ENCODE measurements at places on chromosomes 6 and 20.

DNA sequence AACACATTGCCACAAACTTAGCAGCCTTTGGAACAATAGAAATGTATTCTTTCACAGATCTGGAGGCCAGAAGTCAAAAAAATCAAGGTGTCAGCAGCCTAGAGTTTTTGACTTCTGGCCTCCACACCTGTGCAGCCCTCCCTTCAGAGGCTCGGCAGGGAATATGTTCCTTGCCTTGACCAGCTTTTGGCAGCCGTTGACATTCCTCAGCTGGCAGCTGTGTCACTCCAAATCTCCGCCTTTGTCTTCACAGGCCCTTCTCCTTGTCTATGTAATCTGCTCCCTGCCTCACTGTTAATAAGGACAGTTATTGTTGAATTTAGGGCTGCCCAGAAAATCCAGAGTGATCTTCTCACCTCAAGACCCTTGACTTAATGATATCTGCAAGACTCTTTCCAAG is 17.2 kb upstream of the AHI1 start:
- no peak for DNase-seq

DNA sequence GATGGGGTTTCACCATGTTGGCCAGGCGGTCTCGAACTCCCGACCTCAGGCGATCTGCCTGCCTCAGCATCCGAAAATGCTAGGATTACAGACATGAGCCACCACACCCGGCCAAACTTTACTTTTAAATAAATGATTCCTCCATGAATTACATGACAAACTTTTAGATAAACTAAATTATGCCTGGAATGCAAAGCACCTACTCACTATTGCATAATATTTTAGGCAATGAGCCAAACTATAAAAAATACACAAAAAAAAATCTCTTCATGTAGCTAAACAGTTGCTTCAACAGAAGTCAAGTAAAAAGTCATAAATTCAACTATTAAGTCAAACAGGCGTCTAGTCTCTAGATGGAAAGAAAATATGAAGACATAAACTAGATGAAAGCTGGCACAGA is 56.5 kb downstream of the PTPRK start:
- no peak for DNase-seq

DNA sequence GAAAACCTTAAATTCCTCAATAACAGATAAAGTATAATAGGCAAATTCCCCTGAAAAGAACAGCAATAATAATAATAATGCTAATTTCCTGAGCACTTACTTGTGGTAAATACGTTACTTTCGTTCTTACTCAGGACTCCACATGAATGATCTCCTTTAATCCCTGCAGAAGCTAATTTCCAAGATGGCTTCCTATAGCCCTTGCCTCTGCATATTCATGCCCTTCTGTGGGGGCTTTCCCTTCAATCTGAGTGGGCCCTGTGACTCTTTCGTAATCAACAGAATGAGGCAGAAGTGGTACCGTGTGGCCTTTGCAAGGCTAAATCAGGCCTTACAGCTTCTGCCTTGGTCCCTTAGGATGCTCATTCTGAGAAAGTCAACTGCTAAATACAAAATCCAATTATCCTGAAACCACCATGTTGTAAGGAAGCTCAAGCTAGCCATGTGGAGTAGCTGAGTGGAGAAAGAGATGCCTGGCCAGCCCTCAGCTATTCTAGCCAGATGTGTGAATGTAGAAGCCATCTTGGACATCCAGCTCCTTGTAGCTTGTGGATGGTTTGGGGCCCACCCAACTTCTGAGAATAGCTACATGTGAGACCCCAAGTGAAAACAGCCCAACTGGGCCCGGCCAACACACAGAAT is 50.5 kb downstream of the MCUR1 start:
- DNase-seq, result no peak

DNA sequence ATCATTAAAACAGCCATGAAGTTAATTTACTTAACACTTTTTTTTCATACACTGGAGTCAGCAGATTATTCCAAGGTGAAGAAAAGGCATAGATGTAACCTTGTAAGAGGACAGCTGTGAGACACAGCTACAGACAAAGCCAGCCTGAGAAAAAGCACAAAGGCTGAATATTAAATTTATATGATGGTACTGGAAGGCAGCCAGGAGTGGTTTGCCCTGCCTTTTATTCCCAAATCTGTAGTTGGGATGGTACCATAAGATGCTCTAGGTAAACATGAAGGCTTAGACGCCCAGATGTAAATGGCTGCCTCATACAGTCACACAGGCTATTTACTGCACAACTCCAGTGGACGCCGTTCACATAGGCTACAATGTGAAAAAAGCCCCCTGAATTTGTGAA is 42.1 kb upstream of the LOC128125822 start:
- no peak for DNase-seq

DNA sequence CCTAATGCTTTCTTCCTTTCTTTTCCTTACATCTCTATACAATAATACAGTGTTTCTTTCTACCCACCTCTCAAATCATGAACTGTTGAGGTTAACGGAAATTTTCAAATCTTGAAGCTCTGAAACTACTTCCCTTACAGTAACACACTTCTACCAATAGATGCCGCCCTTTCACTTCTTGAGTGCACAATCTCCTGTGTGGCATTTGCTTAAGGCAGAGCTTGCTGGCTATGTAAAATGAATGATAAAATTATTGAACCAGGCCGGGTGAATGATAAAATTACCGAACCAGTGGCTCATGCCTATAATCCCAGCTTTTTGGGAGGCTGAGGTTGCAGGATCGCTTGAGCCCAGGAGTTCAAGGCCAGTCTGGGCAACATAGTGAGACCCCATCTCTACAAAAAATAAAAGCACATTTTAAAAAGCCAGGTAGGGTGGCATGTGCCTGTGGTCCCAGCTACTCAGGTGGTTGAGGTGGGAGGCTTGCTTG is 56.8 kb downstream of the KCNS1 start:
- DNase-seq, result no peak

DNA sequence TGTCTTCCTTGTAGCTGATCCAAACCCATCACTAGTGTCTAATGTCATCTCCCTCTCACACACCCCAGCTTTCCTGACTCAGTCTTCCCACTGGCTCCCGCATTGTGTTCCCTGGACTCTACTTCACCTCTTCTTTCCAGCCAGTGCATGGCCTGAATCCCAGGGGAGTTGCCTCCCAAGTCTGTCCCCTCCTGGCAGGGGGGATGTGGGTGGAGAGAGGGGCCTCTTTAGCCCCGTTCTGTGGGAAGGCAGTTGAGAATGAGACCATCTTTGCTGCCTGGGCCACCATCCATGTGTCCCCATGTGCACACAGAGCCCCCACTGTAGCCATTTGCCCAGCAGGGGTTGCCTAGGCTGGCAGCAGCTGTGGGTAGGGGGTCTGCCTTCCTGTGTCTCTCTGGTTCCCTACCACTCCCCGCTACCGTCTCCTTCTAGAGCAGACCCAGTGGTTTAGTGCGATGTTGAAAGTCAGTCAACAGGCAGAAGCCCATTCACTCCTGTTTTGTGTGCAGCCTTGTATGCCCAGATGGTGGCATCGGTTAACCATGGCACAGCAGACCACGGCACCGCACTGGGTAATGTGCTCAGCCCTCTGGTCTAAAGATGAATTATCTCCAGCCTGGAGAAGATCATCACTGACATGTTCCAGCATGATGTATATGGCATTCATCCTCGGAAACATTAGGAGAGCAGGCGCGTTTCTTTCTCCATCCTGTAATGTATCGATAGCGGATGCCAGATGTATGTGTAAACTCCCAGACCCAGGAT is 178.8 kb upstream of the SNX9 start:
- DNase-seq, result no peak

DNA sequence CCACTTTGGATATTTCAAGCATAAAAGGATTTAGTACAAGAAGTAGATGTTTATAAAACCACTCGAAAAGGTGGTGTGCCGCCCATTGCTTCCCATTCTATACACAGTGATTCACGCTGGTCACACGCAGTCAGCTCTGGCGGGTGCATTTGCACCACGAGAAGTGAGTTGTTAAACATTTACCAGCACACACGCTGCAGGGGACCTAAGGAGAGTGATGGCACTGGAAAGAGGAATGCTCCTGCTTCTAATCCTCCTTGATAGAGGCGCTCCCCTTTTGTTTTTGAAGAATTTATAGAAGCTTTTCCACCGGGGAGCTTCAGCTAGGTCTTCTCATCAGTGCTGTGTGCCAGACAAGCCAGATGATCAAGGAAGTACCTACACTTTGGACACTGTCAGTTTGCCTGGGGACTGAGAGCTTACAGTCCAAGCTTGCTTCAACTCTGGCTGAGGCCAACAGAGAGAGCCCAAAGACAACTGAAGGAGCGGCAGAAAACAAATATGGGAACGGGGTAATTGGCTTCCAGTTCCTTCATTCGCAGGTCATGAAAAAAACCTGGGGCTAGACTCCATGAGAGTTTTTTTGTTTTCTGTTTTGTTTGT is 31.2 kb downstream of the MUC22 start:
- no peak for DNase-seq

DNA sequence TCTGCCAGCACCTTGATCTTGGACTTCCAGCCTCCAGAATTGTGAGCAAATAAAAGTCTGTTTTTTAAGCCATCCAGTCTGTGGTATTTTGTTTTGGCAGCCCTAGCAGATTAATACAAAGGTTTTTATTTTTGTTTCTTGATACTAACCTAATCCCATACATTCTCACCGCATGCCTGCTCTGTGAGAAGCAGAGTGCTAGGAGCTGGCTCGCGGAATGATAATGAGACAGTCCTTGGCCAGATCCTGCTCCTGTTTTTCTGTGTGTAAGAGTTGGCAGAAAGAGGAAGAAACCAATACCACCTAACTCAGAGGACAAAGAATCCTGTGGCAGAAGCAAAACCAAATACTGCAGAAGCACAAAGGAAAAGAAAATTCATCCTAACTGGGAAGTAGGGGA is 82.6 kb downstream of the KIF16B start:
- no peak for DNase-seq

DNA sequence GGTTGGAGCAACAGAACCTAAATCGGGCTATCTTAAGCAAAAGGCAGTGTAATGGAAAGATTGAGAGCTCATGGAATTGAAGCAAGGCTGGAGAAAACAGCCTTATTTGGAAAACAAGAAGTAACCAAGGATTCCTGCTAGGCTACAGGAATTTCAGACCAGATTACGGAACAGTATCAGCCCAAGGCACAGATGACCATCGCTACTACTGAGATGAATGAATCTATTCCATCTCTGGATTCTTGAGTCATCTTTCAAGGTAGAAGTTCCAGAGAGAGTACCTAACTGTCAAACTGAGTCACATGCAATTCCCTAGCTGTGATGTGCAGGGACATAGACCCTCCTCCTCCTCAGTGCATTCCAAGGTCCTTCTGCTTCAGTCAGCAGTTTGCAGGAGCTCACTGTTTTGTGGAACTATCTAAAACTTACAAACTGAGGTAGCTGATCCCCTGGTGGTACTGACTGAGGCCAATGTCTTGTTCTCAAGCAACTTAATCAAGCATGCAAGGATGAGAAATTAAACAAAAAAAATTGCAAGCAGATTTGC is 62.0 kb upstream of the SMLR1 start:
- no peak for DNase-seq

DNA sequence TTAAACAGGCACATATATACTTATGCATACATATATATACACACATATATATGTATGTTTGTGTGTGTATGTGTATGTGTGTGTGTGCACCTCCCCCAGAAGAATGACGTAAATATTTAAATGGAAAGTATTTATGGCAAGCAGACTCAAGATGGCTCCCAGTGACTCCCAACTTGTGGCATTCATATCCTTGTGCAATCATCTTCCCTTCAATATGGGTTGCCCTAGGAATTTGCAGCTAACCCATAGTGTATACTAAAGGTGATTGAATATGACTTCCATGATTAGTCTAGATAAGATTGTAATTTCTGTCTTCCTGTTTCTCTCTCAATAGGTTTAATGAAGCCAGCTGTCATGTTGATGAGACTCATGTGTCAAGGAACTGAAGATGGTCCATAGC is 127.6 kb downstream of the TRDN start:
- DNase-seq, result no peak

DNA sequence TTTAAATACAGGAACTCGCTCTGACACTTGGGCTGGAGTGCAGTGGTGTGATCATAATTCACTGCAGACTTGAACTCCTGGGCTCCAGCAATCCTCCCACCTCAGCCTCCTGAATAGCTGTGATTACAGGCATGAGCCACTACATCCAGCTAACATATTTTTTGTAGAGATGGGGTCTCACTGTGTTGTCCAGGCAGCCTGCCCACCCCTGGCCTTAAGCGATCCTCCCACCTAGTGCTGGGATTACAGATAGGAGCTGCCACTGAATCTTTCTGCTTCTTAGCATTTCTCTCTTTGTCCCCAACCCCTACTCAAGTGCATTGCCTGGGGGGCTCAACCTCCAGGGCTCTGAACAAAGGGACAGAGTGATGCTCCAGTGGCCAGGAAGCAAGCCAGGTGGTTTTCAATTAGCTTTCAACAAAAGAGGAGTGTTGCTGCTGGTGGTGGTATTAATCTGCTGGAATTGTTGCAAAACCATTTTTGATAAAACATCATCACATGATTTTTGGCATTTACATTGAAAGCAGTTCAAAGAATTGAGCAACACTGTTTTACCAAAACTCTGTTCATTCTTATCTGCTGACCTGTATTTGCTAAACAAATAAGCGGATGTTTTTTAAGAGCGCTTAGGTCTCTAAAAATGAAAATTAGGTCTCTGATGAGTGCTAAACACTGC is 40.4 kb upstream of the BPIFA2 start:
- no peak for DNase-seq

- DNase-seq, result no peak
Observed at GRCh38 chr6:122754191-122754731, 25.3 kb upstream of the FABP7 start.

DNA sequence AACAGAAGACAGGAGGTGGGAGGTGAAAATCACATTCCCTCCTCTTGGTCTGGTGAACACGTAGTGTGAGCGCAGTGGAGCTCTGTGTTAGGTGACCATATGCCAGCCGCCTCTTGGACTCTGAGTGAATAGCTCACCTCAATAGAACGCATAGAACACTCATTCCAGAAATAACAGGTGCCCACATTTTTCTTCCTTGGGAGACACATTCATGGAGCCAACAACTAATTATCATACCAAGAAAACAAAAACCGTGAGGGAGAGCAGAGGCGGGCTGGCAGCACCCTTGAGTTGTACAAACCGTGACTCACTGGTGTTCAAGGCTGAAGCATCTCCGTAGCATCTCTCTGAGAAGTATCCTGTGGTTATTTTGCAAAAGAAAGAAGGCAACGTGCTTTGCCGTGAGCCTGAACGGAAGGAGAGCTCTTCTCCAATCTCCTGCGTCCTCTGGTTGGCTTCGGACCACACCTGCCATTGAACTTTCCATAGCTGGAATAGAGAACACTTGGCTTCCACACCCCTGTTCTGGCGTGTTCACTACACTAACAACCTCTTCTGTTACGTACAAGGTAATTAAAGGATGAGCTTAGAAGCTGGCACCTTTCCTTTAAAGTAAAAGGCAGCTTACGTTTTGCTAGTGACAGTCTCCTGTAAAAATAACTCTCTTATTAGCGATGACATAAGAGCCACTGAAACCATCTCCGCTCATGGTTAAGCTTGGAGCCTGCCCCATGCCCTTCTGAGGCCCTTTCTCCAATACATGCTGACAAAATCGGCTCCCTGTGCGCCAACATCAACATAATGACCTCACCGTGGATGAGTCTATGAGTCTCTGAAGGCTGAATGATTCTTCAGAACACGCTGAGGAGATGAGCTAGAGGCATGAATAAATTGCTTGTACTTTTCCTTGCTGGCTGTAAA is 30.2 kb upstream of the SGK1 start:
- DNase-seq, result no peak
